ENCODE measurements at places on chromosomes 11 and 22. TPM values are rescaled to one million over a fixed set of nuclear protein-coding genes. Genes with fewer than 3 reads are reported as not detected.

DNA sequence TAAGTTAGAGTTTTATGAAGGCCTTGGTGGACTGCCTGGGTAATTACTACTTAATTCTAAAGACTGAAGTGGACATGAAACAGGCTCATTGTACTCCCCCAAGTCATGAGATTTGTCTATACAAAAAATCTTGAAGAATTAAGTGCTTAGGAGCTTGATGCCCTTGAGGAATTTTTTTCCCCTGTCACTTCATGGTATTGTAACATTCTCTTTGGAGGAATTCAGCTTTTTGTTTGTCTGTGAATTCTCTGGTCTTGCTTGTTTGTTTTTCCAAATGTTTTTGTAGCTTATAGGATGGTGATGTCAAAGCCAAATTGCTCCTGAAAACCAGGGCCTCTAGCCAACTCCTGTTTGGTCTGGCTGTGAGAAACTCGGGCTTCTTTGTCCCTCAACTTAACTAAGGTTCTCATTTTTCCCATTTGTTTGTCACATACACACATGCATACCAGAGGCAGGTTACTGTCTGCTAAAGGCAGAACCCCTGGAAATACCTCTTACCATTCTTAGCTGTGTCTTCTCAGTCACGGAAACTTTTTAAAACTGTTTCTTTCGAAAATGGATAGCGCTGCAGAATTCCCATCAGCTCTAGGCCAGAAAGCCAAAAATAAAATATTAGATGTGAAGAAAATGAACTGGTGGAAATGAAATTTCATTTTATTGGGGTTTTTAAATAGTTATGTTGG is 66.9 kb downstream of the AMOTL1 start:
- no peak for DNase-seq

KRTAP5-7 gene
- total RNA-seq, result not detected

- DNase-seq, result no peak
These were observed 25.2 kb downstream of the FAM76B start for GRCh38 chr11:95764267-95764898.

GRCh38 chr11:70057080-70057479 is 21.0 kb upstream of the ANO1 start:
- DNase-seq, result no peak

- no peak for DNase-seq
These were observed 1.5 kb downstream of the PPFIA1 start for GRCh38 chr11:70272009-70272408.

DNA sequence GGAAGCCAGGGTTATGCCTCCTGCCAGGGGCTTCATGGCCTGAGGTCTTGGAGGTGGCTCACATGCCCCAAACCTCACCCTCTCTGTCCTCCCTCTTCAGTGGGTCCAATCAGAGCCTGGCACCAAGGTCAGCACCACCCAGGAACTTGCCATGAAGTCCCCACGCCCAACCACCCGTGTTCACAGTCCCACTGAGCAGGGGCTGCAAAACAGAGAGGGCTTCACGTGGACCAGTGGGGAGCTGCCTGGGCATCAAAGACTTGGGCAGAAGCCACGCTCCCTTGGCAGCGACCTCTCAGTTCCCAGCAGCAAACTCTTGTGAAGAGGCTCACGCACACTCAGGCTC is 425.8 kb upstream of the B3GAT1 start:
- no peak for DNase-seq

OR10D3 gene
- not detected for total RNA-seq

DNA sequence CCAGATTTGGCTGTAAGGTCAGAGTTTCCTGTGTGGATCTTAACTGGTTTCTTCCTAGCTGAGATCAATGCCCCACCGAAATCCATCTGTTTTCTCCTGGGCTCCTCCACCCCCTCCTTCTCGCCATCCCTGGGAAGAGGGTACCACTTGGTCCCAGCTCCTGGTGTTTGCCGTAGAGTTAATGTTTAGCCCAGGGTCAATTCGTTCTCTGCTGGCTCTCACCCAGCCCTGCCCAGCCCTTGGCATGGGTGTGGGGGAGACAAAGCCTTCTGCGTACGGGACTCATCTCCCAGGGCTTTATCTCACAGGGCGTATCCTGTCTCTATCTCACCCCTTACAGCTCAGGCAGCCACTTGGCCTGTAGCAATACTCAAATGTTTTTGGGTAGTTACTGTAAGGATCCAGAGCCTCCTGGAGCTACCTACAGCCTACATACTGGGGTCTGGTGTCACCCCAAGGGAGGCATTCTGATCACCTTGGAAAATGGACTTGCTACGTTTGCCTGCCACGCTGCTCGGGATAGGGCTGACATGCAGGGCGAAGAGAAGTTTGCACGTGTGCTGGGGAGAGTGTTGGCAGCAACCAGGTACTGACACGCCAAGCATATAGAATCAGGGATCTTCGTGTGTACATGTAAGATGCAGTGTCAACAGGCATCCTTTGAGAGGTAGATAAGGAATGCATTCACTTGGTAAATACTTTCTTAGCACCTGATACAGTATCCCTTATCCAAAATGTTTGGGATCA is 66.1 kb downstream of the SCN3B start:
- DNase-seq, result peak; percentile 49

- DNase-seq, result peak; percentile 61
These were observed 2.5 kb upstream of the RCN1 start for GRCh38 chr11:32088117-32088941.

SLC37A4 gene
- total RNA-seq, result 24.6 TPM

ELMOD1 gene
- total RNA-seq, result 0.35 TPM

PATE4 gene
- not detected for total RNA-seq

BAIAP2L2 gene
- 68.2 TPM for total RNA-seq

KRTAP5-5 gene
- not detected for total RNA-seq

GRCh38 chr11:2804701-2805387 is 80.7 kb downstream of the CDKN1C start:
- DNase-seq, result no peak

GRCh38 chr22:47114813-47115517 is 352.5 kb downstream of the TBC1D22A start:
- no peak for DNase-seq

CTNND1 gene
- 323 TPM for total RNA-seq

GRCh38 chr11:61377461-61378160 is 14.8 kb upstream of the TMEM216 start:
- no peak for DNase-seq

- no peak for DNase-seq
These were observed 677.4 kb upstream of the ARHGAP42 start for GRCh38 chr11:100009728-100010127.

DNA sequence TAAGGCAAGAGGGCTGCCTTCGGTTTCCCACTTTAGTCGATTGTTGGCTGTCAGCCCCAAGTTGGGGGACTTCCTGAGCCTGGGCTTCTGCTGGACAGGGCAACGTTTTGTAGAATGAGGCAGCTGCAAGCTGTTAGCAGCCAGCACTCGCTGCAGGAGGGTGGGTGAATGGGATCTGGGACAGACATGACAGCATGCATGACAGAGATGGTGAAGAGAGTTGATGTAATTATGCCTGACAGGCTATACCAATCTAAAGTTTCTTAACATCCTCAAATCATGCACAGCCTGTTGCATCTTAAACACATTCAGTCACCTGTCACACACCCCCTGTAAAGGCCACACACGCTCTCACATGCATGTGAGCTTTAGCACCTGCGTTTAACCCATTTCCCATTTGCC is 49.2 kb downstream of the CWC15 start:
- no peak for DNase-seq

GRCh38 chr22:20940904-20941385 is 23.7 kb downstream of the CRKL start:
- no peak for DNase-seq

DNA sequence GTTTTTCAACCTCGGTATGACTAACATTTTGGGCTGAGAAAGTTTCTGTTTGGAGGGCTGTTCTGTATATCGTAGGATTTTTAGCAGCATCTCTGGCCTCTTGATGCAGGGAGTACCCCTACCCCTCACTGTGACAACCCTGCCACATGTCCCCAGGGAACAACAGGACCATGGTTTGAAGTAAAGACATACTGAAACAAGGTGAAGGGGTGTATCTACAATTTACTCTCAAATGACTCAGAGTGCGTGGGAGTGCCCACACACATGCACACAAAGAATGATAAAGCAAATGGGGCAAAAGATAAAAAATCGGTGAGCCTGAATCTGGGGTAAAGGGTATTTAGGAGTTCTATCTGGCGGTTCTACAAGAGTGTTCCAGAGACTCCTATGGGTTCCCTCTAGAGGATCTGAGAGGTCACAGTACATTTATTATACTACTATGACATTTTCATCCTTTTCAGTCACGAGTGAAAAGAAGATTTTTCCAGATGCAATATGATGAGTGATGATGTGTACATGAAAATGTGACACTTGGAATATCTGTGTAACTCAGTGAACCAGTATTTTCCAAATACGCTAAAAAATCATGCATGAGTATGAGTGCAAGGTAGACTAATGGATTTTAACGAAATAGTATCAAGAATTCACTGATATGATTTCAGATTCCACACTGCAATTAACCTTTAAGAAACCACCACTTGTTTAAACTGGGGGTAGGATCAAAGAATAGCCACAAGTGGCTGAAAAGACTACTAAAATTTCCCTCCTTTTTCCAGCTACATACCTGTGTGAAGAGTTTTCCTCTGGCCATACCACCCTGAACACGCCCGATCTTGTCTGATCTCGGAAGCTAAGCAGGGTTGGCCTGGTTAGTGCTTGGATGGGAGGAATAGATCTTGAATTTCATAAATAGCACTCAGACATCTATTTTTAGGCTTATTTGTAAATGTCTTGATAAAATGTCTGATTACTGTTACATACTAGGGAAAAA is 56.3 kb upstream of the YPEL1 start:
- no peak for DNase-seq

Data from Calu3 (cell line).